ENCODE measurements at places on chromosomes 1 and 21.

DNA sequence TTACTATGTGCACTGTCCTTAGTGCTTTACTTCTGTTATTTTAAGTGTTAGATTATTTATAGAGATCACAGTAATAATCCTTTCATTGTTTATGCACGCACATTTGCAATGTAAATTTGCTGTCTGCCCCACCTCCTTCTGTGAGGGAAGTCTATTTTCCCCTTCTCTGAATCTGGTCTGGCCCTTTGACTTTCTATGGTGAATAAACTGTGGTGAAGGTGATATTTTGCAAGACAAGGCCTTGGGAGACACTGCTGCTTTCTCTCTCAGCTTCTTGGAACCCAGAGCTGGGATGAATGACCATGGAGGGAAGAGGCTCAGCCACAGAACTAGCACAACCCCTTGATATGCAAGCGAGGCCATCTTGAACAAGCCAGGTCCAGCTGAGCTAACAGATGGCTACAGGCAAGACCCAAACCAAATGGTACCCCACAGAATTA lies 156.3 kb downstream of the ST6GALNAC3 start:
- DNase-seq: no peak

DNA sequence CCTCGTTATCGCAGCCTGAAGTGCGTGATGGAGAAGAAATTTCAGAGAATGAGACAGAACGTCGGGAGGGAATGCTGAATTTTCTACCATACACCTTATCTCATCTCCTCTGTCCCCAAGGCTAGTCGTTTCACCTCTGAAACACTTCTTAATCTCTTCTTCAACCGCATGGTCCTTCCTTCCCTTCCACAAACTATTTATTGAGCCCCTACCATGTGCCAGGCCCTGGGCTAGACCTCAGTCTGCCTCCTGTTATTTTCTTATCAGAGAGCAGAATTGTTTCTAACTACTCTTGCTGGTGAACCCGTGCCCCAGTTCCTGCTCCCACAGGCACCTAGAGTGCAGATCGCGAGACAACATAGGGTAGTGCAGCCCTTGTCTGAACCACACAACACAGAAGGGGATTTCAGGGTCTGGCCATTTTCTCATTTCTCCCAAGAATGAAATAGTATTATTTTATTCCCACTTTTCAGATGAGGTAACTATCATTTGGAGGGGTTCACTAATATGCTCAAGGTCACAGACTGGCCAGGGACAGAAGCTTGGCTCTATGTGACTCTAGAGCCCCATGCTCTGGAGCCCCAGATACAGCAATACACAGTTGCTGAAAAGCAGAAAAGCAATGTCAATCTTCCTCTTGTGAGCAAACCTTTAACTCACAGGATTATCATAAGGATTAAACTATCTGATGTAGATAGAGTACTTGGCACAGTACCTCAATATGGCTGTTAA lies 598 bp upstream of the ADIPOR1 start:
- no peak for DNase-seq

DNA sequence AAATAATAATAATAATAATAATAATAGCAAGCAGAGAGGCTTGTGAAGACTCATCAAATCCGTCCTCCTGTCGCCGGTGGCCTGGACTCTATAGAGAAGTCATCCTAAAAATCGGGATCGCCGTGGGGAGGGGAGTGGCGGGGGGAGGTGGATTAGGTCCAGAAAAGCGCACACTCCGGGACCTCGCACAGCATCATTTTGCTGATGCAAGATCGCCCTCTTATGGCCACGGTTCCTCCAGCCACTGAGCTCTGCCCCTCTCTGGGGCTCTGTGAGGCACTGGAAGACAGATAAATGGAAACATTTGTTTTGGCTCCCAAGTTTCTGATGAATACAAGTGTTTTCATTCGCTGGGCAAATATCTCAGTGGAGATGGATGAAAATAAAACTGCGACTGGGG lies 612.0 kb downstream of the MATN1 start:
- peak; percentile 65 for DNase-seq

DNA sequence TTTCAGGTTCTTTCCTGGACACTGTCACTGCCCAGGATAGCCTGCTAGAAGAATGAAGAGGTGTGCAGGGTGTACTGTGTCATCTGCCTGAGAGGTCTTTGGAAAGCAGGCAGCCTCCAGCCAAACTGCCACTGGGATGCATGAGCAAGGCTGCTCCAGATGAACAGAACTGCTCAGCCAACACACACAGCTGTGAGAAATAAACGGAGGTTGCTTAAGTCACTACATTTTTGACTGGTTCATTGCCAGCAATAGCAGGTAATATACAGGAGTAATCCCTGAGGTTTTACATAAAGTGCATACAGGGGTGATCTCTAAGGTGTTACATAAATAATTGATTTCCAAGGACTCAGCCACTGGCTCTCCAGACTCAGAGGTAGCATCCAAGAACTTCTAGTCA lies 516.9 kb downstream of the BRINP3 start:
- DNase-seq: no peak

- DNase-seq: no peak
These were observed 62.3 kb downstream of the GPR137B start for GRCh38 chr1:236204656-236205055.

GRCh38 chr21:29671728-29672127 lies 268.1 kb downstream of the GRIK1 start:
- no peak for DNase-seq

GRCh38 chr1:208682664-208683013 lies 438.5 kb upstream of the PLXNA2 start:
- DNase-seq: no peak

GRCh38 chr1:108851567-108851966 lies 5.3 kb downstream of the AKNAD1 start:
- peak; percentile 28 for DNase-seq

- no peak for DNase-seq
These were observed 32.9 kb upstream of the MED18 start for GRCh38 chr1:28295936-28296335.

- DNase-seq: no peak
These were observed 13.6 kb downstream of the IPO9 start for GRCh38 chr1:201842472-201843027.

GRCh38 chr1:39637361-39637760 lies 2.1 kb downstream of the HEYL start:
- no peak for DNase-seq

All from choroid plexus epithelial cell (primary cell).